ENCODE measurements at places on chromosomes 4 and X.

- DNase-seq, result no peak
Observed at GRCh38 chrX:85288992-85289723, 45.4 kb downstream of the ZNF711 start.

- DNase-seq, result no peak
Observed at GRCh38 chr4:31374256-31374960, 654.2 kb downstream of the PCDH7 start.

DNA sequence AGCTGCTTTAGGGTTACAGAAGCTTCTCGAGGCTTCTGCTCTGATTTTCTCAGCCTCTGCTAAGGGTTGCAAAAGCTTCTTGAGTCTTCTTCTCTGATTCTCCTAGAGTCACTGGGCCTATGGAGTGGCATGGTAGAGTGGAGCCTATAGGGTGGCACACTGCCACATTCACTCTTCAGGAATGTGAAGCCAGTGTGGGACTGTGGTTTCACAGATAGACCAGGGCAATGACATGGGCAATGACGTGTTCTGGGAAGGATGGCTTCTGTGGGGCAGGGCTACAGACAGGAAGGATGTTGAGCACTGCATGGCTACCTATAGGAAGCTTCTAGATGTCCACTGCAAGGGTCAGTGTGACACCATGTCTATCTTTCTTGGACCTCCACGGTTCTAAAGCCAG lies 11.0 kb upstream of the MAMLD1 start:
- no peak for DNase-seq

DNA sequence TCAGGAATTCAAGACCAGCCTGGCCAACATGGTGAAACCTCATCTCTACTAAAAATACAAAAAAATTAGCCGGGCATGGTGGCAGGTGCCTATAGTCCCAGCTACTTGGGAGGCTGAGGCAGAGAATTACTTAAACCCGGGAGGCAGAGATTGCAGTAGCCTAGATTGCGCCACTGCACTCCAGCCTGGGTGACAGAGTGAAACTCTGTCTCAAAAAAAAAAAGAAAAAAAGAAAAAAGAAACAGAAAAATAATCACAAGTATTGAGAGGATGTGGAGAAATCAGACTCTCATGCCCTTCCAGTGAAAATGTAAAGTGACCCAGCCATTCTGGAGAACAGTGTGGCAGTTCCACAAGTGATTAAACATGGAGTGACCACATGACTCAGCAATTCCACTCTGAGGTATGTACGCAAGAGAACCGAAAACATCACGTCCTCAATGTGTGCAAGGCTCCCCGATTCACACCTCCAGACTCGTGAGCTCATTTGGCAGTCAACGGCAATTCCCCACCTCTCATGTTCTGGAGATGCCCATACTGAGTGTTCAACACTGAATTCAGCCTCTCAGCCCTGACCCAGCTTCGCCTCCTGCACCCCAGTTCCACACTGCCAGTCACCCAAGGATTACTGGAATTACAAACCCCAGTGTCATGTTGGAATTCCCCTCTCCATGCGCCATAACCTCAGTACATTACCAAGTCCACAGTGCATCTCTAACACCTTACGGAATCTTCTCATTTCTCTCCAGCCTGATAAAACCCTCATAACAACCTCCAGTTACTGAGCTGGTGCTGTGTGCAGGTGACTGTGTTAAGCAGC lies 21.1 kb downstream of the ACOX3 start:
- DNase-seq, result peak; percentile 16

DNA sequence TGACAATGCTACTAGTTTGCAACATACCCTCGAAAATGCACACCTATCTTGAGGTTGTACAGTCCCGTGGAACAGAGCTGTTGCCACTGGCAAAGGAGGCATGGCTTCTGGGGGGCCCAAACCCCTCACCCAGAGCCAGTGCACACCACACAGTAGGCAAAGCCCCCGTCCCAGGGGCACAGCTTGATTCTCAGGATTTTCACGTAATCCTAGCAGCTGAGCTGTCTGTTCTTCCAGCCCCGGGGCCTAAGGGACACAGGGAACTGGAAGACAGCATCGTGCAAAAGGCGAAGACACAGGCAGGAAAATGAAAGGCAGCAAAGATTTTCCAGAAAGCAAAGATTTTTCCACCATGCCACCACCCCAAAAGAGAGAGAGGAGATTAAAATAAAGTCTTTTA lies 77.2 kb downstream of the JAKMIP1 start:
- DNase-seq, result no peak

GRCh38 chrX:11363069-11363594 lies 69.9 kb downstream of the AMELX start:
- no peak for DNase-seq

- DNase-seq, result no peak
Observed at GRCh38 chrX:14026121-14026520, 3.6 kb downstream of the GEMIN8 start.

DNA sequence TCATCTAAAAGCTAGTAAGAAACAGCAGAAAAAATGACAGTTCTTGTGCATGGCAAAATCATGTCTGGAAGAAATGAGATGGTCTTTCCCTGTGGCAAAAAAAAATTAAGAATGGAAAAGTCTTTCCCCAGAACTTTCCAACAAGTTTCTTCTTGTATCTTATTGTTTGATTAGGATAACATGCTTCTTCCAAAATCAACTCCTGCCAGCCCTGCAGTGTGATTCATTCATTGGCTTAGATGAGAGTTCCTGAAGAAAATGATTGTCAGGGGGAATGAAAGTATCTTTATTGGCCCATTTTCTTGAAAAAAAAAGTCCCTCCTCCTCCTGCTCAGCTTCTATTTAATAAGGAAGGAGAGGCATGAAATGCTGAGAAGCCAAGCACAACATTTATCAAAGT lies 407.7 kb downstream of the ARAP2 start:
- no peak for DNase-seq

DNA sequence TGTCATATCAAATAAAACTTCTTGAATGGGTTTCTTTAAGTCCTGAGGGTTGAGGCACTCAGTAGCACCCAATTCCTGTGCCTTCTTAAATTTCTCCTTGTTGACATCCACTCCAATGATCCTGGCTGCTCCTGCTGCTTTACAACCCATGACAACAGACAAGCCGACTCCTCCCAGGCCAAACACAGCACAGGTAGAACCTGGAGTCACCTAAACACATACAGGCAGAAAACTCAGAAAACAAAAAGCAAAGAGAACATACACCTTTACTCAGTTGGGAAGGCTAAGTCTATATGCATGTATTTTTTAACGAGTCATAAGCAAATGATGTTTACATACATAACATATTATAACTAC lies 10.3 kb downstream of the ADH6 start:
- DNase-seq, result no peak

- no peak for DNase-seq
Observed at GRCh38 chr4:18138076-18138665, 116.6 kb upstream of the LCORL start.

DNA sequence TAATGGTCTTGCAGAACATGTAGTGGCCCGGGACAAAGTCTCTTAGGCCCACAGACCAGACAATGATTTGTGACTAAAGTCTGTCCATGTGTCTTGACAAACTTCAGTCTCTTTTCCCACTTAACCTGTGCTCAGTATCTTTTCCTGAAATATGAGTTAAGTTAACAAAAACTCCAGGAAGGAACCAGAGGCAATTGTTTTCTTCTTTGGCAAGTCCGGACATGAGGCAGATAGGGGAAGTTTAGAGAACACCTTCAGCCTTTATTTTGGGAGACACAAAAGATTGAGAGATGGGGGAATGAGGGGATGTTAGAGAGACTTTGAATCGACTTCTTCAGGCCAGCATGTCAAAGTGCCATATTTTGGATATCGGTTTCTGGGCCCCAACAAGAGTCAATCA lies 80.2 kb upstream of the FRMPD4 start:
- DNase-seq, result no peak

DNA sequence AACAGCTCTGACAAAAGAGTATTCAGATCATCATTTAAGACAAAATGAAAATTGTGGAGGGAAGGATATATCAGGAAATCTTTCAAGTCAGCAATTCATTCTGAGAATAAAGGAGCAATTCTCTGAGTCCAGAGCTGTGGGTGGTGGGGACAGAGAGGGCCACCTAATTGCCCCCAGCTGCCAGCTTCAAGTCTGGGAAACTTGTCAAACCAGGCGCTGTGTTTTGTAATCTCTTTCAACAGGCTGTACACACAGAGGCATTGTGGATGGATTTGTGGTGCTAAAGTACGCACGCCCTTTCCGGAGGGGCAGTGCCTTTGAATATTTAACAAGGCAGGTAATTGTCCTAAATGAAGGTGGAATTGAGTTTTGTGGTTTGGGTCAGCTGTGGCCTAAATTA lies 591.1 kb upstream of the BOD1L1 start:
- DNase-seq, result no peak

GRCh38 chr4:124564121-124564520 lies 148.4 kb downstream of the ANKRD50 start:
- DNase-seq, result no peak

- no peak for DNase-seq
Observed at GRCh38 chr4:85491527-85491926, 16.6 kb downstream of the ARHGAP24 start.

- peak; percentile 0 for DNase-seq
Observed at GRCh38 chr4:173121076-173121561, 47.5 kb upstream of the GALNT7 start.

- DNase-seq, result no peak
Observed at GRCh38 chrX:133794126-133794525, 191.3 kb downstream of the GPC3 start.

DNA sequence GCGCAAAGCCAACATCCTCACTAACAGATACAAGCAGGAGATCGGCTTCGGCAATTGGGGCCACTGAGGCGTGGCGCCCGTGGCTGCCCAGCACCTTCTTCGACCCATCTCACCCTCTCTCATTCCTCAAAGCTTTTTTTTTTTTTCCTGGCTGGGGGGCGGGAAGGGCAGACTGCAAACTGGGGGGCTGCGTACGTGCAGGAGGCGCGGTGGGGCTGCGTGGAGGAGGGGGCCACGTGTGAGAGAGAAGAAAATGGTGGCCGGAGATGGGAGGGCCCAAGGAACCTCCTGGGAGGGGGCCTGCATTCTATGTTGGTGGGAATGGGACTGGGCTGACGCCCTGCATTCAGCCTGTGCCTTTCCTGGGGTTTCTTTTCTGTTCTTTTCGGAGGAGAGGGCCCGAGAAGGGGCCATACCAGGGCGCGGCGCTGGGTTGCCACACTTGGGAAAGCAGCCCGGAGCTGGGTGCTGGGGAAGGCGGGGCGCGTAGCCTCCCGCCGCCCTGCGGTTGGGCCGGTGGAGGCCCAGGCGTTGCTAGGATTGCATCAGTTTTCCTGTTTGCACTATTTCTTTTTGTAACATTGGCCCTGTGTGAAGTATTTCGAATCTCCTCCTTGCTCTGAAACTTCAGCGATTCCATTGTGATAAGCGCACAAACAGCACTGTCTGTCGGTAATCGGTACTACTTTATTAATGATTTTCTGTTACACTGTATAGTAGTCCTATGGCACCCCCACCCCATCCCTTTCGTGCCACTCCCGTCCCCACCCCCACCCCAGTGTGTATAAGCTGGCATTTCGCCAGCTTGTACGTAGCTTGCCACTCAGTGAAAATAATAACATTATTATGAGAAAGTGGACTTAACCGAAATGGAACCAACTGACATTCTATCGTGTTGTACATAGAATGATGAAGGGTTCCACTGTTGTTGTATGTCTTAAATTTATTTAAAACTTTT lies 4.5 kb downstream of the MID1IP1 start:
- peak; percentile 77 for DNase-seq

DNA sequence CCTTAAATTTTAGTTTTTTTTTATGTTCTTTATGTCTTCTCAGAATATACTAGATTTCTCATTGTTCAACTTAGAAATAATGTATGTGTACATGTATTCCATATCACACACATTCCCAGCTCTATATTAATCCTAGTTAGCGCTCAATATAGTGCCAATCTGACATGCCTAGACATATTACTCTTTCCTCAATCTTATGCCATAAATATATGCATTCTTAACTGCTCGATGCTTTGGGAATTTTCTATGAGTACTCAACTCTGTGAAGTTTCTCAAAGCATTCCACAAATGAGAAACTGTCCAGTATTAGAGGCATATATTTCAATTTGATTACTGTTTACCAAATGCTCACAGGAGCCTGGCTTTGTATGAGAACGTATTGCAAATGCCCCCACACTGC lies 231.2 kb upstream of the VEGFC start:
- DNase-seq, result no peak

GRCh38 chr4:13162886-13163285 lies 321.3 kb downstream of the RAB28 start:
- DNase-seq, result no peak

- DNase-seq, result no peak
Observed at GRCh38 chrX:7420717-7421116, 272.8 kb upstream of the PUDP start.
